GM23248 (cell line): ENCODE measurements at places on chromosomes 1 and 21. TPM values are rescaled to one million over a fixed set of nuclear protein-coding genes. Genes with fewer than 3 reads are reported as not detected.

EGLN1 gene
- 45.4 and 51.8 TPM in 2 replicates for total RNA-seq

NFIA gene
- 3.4 and 4.0 TPM in 2 replicates for total RNA-seq

GRCh38 chr1:15028102-15028501, 125.4 kb upstream of the TMEM51 start:
- DNase-seq: peak; percentile 98

- DNase-seq: peak; percentile 65
Observed at GRCh38 chr21:34795175-34795547, 126.4 kb downstream of the CLIC6 start.

GRCh38 chr1:18475234-18475905, 5.4 kb upstream of the KLHDC7A start:
- DNase-seq: no peak

DNA sequence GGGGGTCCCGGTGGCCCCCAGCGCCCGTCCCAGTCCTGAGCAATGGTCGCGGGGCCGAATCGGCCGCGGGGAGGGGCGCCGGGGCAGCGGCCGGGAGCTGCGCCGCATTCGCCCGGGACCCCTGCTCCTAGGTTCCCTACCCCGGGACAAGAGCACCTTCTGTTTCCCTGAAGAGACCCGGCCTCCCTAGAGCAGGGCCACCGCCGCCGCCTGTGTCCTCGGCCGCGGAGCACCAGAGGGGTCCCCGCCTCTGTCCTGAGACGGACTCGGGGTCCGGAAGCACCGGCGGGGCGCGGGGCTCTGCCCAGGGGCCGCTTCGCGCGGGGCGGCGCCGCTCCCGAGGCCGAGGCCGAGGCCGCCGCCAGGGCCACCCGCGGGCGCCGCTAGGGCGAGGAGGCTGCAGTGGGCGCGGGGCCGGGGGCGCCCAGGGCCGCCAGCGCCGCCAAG, 157.9 kb downstream of the CASZ1 start:
- DNase-seq: no peak
